PC-9 (cell line): ENCODE measurements at places on chromosomes 11 and 22.

DNA sequence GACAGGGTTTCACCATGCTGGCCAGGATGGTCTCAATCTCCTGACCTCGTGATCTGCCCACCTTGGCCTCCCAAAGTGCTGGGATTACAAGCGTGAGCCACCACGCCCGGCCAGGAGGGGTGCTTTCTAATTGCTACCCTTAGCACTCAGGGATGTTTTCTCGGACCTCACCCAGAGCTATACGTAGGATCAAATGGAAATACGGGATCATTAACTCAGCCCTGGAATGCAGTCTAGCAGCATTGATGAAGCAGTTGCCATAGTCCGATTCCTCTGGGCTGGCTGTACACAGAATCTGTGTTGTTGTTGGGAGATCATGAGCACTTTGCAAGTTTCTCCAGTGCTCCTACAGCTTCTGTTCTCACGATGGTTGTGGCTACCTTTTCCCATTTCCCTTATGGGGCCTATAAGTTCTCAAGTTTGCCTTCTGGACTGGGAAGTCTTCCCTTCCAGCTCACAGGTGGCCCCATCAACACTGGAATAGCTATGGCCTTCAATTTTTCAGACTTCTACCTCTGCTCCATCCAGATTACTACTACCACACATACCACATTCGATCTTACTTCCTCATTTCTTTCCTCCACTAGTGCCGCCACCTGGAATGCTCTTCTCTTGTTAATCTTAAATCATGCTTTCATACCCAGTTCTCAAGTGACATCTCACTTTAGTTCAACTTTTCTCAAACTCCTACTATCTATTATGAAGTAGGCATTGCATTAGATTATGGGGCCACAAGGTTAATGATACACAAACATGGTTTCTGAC, 16.1 kb upstream of the PCF11 start:
- H3K36me3 ChIP-seq, result no peaks in the 10 kb centered on the region
- no peak overlapping the region for H3K27ac ChIP-seq
- H3K27me3 ChIP-seq, result no peaks in the 10 kb centered on the region

DNA sequence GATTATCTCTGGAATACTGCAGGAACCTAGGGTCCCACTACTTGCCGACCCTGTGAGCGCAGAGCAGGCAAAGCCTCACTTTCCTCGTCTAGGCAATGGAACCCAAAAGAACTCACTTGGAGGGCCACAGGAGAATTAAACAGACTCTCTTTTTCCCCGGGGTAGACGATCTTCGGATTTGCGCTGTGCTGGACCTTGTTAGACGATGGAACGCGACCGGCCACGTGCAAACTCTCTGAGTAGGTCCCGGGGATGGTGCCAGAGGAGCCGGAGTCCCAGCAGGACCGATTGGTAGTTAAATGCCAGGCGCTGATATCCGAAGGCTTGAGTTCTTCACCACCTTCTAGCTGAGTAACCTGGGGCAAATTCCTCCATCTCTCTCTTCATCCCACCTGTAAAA, 1.0 kb upstream of the SLC1A2 start:
- H3K4me3 ChIP-seq, result no peak overlapping the region
- peaks cover 81% of the 10 kb centered on the region for H3K27me3 ChIP-seq
- H3K4me1 ChIP-seq, result no peaks in the 10 kb centered on the region

- H3K36me3 ChIP-seq, result no peaks in the 10 kb centered on the region
- H3K4me3 ChIP-seq, result peak within 1 kb of the TSS; percentile 74
- no peaks in the 10 kb centered on the region for H3K27me3 ChIP-seq
Measured at GRCh38 chr11:47248664-47249377, at the start of gene ACP2. TSS of gene ACP2 (minus strand) at chr11:47248814. CDS start at chr11:47248789, 25 bp downstream.

GRCh38 chr11:73399159-73399590, 23.0 kb downstream of the RELT start:
- DNase-seq, result no peak
- no peak overlapping the region for H3K27ac ChIP-seq
- no peaks in the 10 kb centered on the region for H3K27me3 ChIP-seq
- H3K4me3 ChIP-seq, result no peak overlapping the region
- H3K36me3 ChIP-seq, result no peaks in the 10 kb centered on the region

DNA sequence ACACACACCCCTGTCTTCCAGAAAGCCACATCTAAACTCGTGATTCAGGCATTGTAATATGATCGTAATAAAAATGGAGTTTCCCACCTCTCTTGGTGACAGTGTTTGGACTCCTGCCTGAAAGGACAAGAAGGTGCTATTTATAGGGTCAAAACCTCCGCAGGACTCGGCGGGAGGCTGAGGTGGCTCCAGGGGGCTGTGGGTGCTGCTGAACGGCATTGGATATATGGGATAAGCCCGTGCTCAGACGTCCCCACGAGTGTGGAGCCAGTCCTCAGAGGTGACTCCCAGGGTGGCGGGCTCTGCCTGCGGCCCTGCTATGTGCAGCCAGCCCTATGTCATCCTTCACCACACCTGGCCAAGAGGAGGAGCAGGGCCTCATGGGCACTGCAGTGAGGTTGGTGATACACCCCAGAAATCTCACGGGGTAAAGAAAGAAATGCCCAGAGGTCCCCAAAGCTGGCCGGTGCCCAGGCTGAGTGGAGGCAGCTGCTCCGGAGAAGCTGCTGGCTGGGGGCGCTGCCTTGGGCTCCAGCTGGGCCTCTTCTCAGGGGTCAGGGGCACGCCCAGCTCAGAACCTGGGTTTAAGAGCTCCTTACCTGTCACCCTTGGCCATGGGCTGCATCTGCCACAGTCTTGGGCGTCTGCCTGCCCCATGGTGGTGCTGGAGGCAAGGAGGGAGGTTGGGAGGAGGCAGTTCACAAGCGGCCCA, 5.1 kb upstream of the OSBPL5 start:
- no peaks in the 10 kb centered on the region for H3K4me1 ChIP-seq
- H3K4me3 ChIP-seq, result no peak overlapping the region
- no peaks in the 10 kb centered on the region for H3K36me3 ChIP-seq
- no peak for DNase-seq
- no peak overlapping the region for H3K27ac ChIP-seq

- H3K27me3 ChIP-seq, result peaks cover 17% of the 10 kb centered on the region
- H3K4me3 ChIP-seq, result no peak overlapping the region
- H3K36me3 ChIP-seq, result no peaks in the 10 kb centered on the region
- no peak overlapping the region for H3K27ac ChIP-seq
- H3K4me1 ChIP-seq, result no peaks in the 10 kb centered on the region
Measured at GRCh38 chr11:67640021-67640757, 626 bp upstream of the TBX10 start.

- H3K4me3 ChIP-seq, result no peak overlapping the region
- H3K27me3 ChIP-seq, result no peaks in the 10 kb centered on the region
- no peaks in the 10 kb centered on the region for H3K36me3 ChIP-seq
- H3K27ac ChIP-seq, result no peak overlapping the region
- DNase-seq, result no peak
Measured at GRCh38 chr11:64110465-64111375, 55.2 kb downstream of the MACROD1 start.

GRCh38 chr11:2107521-2107920, 31.7 kb downstream of the IGF2 start:
- DNase-seq, result no peak
- no peaks in the 10 kb centered on the region for H3K27me3 ChIP-seq
- no peaks in the 10 kb centered on the region for H3K36me3 ChIP-seq
- H3K4me3 ChIP-seq, result no peak overlapping the region

GRCh38 chr11:126440276-126440675, 84.8 kb downstream of the ST3GAL4 start:
- no peak overlapping the region for H3K4me3 ChIP-seq
- H3K4me1 ChIP-seq, result peaks cover 3% of the 10 kb centered on the region; the same call in 1 of the 2 replicates
- H3K27ac ChIP-seq, result no peak overlapping the region
- H3K36me3 ChIP-seq, result 0 out of 2 replicates have a peak, but pooled peaks cover 5% of the 10 kb centered on the region
- no peak for DNase-seq
- no peaks in the 10 kb centered on the region for H3K27me3 ChIP-seq

DNA sequence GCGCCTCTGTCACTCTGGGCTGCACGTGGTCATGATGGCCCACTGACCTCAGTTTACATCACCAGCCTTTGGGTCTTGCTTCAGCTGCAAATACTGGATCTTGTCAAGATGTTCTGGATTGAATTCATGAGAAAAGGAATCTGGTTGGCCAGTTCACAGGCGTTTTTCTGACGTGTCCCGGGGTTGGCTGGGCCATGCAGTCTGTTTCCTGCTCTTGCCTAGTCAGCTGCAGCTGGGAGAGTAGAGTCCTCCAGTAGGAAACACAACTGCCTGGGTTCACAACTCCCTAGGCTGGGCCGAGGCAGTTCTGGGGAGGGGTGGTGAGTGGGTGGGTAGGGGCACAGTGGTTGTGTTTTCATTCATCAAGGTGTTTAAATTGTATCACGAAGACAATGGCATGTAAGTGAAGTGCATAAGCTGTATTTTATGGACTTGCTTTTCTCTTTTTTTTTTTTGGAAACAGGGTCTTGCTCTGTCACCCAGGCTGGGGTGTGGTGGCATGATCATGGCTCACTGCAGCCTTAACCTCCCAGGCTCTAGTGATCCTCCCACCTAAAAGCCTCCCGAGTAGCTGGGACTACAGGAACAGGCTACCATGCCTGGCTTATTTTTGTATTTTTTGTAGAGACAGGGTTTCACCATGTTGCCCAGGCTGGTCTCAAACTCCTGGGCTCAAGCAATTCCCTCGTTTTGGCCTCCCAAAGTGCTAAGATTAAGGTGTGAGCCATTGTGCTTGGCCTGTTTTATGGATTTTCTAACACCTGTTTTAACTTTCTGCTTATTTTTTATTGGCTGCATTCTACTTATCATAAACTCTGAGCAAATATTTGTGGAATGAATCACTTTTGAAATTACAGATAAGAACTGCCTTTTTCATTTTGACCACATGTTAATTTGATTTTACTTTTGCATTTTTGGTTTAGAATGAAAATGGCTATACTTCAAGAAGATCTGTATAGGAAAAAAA, 54.0 kb upstream of the PITPNB start:
- H3K27ac ChIP-seq, result no peak overlapping the region
- no peaks in the 10 kb centered on the region for H3K27me3 ChIP-seq
- H3K36me3 ChIP-seq, result no peaks in the 10 kb centered on the region
- H3K4me1 ChIP-seq, result peaks cover 7% of the 10 kb centered on the region
- no peak for DNase-seq

DNA sequence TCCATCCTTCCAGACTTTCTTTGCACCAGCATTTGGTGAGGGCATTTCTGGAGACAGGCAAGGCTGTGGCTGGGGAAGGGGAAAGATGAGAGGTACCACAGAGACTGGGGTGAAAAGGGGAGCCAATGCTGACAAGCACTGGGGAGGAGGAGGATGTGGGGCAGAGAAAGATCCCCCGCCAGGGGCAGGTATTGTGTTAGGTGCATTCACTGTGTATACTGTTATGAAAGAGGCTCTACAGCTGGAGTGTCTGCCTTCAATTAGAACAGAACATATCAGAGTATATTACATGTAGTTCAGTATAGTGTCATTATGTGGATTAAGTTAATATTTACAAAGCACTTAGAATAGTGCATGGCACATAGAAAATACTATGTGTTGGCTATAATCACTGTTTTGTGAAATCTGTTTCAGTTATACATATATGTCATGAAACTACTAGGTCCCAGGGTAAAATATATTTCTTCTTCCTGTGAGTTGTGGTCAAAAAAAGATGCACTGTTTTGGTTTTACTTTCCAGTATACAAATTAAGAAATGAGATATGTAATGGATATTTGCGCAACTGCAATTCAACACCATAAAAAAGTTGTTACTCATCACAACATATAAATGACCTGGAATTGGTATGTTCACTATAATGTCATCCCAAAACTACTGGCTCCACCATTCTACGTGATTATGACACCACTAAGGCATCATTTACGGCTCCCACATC, 8.4 kb downstream of the MSANTD2 start:
- no peak overlapping the region for H3K27ac ChIP-seq
- H3K4me3 ChIP-seq, result no peak overlapping the region
- peaks cover 22% of the 10 kb centered on the region for H3K4me1 ChIP-seq
- DNase-seq, result no peak
- no peaks in the 10 kb centered on the region for H3K36me3 ChIP-seq

DNA sequence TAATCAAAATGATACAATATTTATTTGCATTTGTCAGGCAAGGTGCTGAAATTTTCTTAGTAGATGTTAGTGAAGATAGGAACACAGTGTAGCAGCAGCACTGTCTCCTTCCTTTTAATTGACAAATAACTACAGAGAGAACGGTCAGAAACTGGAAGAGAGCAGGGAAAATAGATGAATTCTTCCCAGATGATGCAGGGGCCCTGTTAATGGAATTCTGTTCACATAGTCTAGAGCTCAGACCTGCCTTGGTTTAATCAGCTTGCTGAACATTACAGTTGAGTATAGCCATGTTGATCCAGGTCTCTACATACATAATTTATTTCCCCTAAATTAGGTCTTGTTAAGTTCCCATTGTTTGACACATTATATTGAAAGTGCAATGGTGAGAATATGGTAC, 127.4 kb downstream of the SLC17A6 start:
- H3K27me3 ChIP-seq, result no peaks in the 10 kb centered on the region
- H3K36me3 ChIP-seq, result no peaks in the 10 kb centered on the region
- no peak overlapping the region for H3K4me3 ChIP-seq
- no peak for DNase-seq

DNA sequence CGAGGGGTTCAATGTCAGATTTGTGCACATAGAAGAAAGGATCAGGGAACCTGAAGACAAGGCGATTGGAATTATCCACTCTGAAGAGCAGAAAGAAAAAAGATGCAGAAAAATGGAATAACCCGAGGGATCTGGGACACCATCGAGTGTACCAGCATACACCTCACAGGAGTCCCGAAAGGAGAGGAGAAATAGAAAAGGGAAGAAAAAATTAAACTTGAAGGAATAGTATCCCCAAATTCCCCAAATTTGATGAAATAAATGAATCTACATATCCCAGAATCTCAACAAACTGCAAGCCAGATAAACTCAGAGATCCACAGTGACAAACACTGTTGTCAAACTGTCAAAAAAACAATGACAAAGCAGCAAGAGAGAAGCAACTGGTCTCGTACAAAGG, 21.4 kb downstream of the IL17REL start:
- no peak for DNase-seq
- no peak overlapping the region for H3K27ac ChIP-seq
- H3K4me1 ChIP-seq, result no peaks in the 10 kb centered on the region; the same call in 1 of the 2 replicates
- H3K4me3 ChIP-seq, result no peak overlapping the region

DNA sequence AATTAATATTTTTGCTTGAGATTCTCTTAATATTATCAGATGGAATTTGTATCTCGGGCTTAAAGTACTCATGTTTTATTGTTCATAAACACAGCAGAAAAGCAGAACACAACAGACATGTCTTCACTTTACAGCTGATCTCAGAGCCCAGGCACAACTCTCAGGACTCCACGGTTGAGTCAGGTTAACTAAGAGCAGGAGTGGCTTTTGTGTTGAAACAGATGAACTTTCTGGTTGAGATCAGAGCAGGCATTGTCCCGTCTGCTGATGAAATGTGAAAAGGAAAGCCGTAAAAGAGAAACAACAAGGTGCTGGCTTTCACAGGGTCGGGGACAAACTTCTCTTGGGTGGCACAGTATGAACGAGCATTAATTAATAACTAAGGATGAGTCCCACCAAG, 49.0 kb downstream of the JHY start:
- no peaks in the 10 kb centered on the region for H3K4me1 ChIP-seq
- H3K36me3 ChIP-seq, result no peaks in the 10 kb centered on the region
- no peak for DNase-seq
- no peak overlapping the region for H3K27ac ChIP-seq

GRCh38 chr11:107844041-107844440, 14.5 kb downstream of the SLC35F2 start:
- DNase-seq, result peak; percentile 38
- H3K4me3 ChIP-seq, result no peak overlapping the region
- peak overlapping the region; percentile 62 for H3K27ac ChIP-seq
- H3K4me1 ChIP-seq, result peaks cover 66% of the 10 kb centered on the region
- H3K36me3 ChIP-seq, result no peaks in the 10 kb centered on the region
